ENCODE measurements at places on chromosomes 1 and 21.

GRCh38 chr1:119075614-119076013, 64.8 kb downstream of the WARS2 start:
- no peak for DNase-seq

GRCh38 chr21:29581393-29581792, 282.7 kb downstream of the BACH1 start:
- no peak for DNase-seq

DNA sequence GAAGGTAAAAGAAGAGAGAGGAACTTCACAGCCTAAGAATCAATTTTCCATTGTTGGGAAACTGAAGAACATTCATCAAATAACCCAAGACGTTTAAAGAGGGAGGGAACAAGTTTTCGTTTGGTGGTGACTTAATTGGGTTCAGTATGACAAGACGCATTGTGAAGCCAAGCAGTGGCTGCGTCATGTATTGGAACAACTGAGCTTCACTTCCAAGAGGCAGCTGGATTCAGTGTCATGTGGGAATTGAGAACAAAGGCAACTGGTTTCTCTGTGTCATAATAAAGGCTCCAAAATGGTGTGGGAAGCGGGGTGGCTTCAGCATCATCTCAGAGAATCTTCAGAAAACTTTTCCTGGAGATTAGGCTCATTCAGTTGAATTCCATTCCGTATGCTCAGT, 29.8 kb upstream of the RC3H1 start:
- no peak for DNase-seq

DNA sequence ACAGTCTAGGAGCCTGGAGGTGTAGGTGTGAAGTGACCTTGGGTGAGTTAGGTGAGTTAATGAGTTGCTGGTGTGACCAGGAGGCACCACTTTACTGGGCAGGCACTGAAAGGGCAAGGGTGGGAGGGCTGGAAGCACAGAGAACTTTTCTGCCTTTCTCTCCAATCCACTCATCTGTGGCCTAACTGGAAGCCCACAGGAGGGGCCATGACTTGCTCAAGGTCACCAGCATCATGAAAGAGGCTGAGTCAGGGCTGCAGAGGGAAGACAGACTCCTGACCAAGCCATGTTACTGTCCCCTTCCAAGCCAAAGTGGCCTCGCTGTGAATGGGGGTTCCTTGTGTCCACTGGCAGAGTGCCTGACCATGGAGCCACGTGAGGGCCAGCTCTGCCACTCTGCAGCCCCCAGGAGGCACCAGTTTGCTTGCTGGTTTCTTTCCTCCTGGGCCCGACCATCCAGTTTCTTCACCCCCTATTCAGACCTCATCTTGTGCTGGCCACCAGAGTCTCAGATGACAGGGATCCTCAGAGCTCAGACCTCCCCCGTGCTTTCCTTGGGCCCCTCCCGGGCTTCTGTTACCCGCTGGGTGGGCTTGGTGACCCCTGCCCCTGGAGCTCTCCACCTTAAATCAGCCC, 4.3 kb upstream of the BSND start:
- no peak for DNase-seq

DNA sequence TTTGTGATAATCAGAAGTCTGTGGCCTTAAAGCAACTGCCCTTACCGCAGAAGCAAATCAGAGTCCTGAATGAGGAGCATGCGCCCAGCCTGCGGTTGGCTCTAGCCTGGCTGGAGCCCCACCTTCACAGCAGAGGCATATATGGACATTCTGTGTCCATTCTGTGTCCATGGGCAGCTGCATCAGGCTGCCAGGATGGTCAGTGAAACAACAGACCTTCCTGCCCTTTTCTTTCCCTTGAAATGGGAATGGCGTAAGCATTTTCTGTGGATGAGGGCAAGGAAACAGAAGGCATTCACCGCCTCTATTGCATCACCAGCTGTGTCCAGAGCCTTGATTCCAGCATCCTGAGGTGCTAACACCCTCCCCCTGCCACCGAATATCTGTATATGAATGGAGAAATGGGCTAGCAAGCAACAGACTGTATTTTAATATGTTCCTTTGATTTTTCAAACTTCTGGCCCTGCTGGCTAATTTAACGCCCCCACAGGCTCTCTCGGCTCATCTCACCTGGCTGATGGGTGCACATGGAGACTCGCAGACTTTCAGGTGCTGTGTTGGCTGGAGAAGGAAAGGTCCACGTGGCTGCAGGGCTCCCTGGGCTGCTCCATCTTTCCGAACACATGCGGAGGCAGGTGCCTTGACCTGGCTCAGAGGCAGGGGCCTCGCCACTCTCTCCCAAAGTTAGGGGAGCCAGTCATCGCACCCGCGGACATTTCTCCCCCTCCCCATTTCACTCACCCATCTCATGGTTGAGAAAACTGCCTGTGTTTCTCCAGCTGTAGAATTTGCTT, 159.2 kb downstream of the GALNT2 start:
- DNase-seq: no peak

DNA sequence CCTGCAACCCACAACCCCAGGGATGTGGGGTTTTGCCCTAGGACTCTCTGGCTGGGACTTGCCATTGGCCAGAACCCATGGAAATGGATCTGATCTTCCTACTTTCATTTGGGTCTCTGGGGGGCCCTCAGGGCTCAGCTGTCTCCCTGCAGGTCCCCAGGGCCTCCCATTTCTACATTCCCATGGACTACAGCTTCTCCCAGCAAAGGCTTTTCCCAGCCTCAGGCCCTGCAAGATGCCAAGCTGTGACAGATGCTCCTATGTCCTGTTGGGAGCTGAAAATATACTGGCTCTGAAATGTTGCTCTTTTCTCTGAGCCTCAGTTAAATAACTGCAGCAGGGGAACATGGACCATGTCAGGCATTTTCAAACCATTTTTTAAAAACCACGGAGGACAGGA, 99.5 kb upstream of the IGSF21 start:
- no peak for DNase-seq
